ENCODE measurements at places on chromosomes 2 and 18.

DNA sequence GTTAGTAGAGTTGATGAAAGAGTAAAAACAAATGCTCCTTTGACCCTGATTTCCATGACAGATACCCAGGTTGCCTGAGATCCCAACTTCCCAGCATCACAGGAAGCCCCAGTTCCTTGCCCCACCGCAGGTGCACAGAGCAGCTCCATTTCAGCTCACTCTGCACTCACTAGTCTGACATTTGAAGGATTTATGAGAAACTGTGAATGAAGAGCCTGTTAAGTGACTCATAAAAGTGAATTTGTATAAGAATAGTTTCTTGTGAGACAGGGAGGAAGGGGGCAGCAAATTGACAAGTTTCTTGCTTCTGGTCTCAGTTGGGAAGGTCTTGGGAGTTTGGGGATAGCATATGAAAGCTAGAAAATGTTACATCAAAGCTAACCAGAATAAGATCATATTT lies 248.7 kb upstream of the ATP5MC3 start:
- no peak for DNase-seq

DNA sequence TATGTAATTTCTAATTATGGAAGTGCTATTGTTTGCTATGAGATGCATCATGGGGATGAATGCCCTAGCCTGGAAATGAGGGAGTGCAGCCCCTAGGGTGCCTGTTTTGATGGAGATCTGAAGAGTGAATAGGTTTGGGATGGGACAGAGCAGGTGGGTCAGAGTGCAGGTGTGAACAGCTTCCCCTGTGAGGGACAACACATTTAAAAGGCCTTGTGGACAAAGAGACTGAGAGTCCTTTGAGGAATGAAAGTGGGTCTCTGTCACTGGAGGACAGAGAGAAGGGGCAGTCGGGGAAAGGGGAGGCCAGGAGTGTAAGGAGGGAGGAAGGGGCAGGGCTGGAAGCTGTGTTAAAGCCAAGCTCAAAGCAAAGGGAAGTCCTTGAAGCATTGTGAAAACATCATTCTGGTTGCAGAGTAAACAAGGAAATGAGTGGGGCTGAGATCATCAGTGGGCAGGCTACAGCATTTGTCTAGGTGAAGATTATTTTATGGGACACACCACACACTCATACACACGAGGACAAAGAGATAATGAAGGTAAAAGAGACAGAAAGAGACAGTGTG lies 877.6 kb downstream of the SLC4A3 start:
- no peak for DNase-seq

GRCh38 chr2:177675350-177675821 lies 282.8 kb downstream of the AGPS start:
- peak; percentile 11 for DNase-seq

- peak; percentile 71 for DNase-seq
These were observed 246.3 kb upstream of the MYT1L start for GRCh38 chr2:2577407-2577831.

DNA sequence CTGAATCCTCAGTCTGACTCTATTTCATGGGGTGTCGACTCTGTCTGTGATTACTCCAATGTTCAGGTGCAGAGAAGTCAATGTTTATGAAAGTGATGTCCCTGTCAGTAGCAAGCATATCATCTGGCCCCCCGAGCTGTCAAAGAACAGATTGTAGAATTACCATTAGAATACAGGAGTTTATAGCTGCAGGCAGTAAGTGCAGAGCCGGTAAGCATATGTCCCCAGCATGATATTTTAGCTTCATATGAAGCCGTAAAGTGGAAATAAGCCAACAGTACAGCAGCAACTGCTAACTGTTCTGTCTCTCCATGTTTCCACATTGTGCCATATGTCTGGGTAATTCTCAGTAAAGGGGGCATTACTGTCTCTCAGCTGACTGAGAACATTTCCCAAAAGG lies 541.8 kb downstream of the SOX11 start:
- no peak for DNase-seq

DNA sequence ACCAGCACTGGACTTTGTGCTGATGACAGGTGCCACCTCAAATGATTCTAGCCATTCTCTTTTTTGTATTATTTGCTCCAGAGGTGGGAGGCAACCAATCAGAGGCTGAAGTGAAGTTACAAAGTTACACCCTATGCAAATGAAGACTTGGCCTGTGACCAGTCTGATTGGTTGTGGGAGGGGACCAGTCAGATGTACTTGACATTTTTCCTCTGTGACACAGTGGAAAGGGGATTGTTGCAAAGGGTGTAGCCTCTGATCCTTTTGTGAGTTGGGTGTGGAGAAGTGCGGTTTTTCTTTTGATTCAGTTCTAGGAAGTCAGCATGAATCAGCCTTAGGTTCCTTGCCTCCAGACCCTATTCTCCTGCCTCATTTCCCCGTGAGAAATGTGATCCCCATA lies 244.0 kb downstream of the ARL6IP6 start:
- no peak for DNase-seq

DNA sequence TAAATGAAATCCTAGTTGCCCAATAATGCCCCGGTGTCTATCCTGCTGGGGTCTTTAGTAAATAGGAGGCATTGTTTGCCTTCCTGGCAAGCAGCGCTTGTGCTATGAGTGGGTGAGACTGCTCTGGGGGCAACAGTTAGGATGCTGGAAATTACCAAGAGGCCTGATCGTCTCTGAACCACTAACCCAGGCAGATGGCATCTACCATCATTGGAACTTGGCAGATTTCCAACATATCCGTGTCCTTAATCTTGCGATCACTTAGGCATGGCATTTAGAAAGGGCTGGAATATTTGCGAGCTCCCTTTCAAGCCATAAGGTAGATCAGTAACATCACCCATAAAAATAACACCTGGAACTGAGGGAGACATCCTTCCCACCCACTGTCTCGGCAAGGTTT lies 18.8 kb upstream of the SH3RF3 start:
- DNase-seq, result no peak

DNA sequence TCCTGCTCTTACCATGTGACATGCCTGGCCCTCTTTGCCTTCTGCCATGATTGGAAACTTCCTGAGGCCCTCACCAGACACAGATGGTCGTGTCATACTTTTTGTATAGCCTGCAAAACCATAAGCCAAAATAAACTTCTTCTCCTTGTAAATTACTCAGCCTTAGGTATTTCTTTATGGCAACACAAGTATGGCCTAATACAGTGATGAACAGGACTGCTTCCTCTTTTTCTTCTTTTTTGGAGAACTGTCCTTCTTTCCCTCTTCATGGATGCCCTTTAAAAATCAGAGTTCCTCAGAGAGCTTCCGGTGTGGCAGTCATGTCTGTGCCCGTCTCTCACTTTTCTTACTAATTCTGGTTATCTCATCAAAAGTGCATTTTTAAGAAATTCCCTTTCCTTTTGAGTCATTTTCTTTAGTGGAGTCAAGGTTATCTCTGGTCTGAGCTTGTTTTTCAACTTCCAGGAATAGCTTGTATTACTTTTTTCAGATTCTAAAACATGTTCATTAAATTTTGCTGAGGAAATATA lies 9.2 kb upstream of the IL1A start:
- no peak for DNase-seq

GRCh38 chr2:60296219-60296955 lies 257.1 kb downstream of the BCL11A start:
- no peak for DNase-seq

DNA sequence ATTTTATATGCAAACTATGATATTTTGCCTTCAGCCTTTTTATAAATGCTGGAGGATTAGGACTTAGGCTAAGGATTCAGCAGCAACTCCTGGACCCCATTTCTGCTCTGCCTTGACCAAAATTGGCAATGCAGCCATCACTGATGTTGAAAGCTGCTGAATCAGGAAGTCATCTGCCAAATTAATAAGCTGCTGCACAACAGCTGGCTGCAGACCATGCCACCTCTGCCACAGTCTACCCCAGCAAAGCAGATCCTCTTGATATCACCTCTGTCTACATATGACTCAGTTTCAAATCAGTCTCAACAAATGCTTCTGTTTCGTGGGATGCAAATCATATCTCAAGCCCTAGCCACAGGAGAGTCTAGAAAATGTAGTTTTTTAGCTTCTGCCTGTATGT lies 7.1 kb upstream of the SOS1 start:
- DNase-seq, result no peak

GRCh38 chr2:74074487-74074886 lies 73.2 kb downstream of the BOLA3 start:
- DNase-seq, result no peak

- DNase-seq, result no peak
These were observed 363.7 kb upstream of the MYT1L start for GRCh38 chr2:2694746-2695145.

- DNase-seq, result no peak
These were observed 110.7 kb downstream of the C1D start for GRCh38 chr2:67952066-67952465.

- DNase-seq, result no peak
These were observed 116.4 kb upstream of the NYAP2 start for GRCh38 chr2:225282858-225283710.

GRCh38 chr2:61318553-61318952 lies 152.3 kb downstream of the USP34 start:
- DNase-seq, result no peak

- no peak for DNase-seq
These were observed 83.8 kb upstream of the CCDC150 start for GRCh38 chr2:196555726-196556125.

- no peak for DNase-seq
These were observed 456.2 kb upstream of the TCF4 start for GRCh38 chr18:56044239-56044638.

GRCh38 chr18:44895176-44895798 lies 214.6 kb downstream of the SETBP1 start:
- no peak for DNase-seq

- DNase-seq, result no peak
These were observed 199.8 kb upstream of the CCDC150 start for GRCh38 chr2:196439760-196440159.

GRCh38 chr2:234787114-234787513 lies 164.7 kb upstream of the SH3BP4 start:
- no peak for DNase-seq

GRCh38 chr2:88211003-88211808 lies 41.1 kb downstream of the THNSL2 start:
- DNase-seq, result no peak

GRCh38 chr18:9615280-9615797 lies 980 bp upstream of the PPP4R1 start:
- DNase-seq, result no peak

- no peak for DNase-seq
These were observed 48.4 kb downstream of the BCL2 start for GRCh38 chr18:63271148-63271547.

- peak; percentile 37 for DNase-seq
These were observed 79.4 kb upstream of the ASB18 start for GRCh38 chr2:236343400-236344161.

DNA sequence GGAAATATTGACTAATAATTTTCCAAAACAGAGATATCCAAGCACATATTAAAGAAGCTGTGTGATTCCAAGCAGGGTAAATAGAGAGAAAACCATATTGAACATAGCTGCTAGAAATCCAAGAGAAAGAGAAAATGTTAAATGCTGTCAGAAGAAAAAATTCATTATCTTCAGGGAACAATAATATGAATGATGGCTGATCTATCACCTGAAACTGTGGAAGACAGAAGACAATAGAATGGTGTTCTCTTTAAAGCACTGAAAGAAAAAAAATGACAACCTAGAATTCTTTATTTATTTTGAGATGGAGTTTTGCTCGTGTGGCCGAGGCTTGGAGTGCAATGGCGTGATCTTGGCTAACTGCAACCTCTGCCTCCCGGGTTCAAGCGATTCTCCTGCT lies 17.3 kb downstream of the PPP1CB start:
- no peak for DNase-seq

- no peak for DNase-seq
These were observed 382.8 kb downstream of the GPD2 start for GRCh38 chr2:156818944-156819343.

- no peak for DNase-seq
These were observed 2.7 kb downstream of the CXCR4 start for GRCh38 chr2:136115183-136115761.

- no peak for DNase-seq
These were observed 239.4 kb upstream of the TANK start for GRCh38 chr2:160920791-160921303.

GRCh38 chr2:239223310-239224198 lies 177.3 kb downstream of the HDAC4 start:
- no peak for DNase-seq

DNA sequence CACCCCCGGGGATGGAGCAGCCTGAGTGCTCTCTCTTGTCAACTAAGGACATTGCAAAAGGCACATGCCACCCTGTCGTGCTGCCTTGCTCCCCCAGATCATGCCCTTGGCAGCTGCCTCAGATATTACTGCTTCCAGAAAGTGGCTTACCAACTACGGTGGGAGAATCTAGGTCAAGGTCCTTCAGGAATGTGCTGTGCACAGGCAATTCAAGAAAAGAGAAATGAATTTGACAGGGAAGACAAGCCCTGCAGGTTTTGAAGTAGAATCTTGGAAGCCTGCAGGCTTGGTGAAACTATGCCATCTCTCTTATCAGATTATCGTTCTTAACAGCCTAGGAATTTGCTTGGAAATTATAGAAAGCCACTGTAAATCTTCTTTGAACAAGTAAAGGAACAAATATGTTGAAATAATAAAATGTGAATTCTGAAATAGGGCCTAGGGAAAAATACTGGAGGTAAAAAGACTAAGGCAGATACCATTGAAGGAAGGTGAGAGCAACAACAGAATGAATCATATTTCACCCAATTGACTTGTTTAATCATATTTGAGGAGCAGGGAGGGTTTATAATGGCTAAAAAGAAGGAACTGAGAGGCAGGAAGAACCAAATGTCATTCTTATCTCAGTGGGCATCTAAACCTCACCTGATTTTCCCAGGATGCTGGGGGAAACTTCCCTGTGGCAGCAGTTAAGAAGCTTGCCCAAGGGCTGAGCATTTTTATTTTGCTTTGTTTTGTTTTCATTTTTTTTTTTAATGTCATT lies 94.0 kb upstream of the GLS start:
- DNase-seq, result no peak

GRCh38 chr2:57075226-57075625 lies 891.4 kb downstream of the CCDC85A start:
- DNase-seq, result no peak

- DNase-seq, result no peak
These were observed 31.8 kb downstream of the ARHGAP25 start for GRCh38 chr2:68766376-68766845.

GRCh38 chr2:26011990-26012856 lies 21.7 kb upstream of the RAB10 start:
- no peak for DNase-seq

- DNase-seq, result no peak
These were observed 165.3 kb downstream of the SNTG2 start for GRCh38 chr2:1115843-1116539.

Data from frontal cortex (tissue), 4 donors.